ENCODE measurements at places on chromosomes 3 and 15. TPM values are rescaled to one million over a fixed set of nuclear protein-coding genes. Genes with fewer than 3 reads are reported as not detected.

- no peaks in the 10 kb centered on the region for H3K4me1 ChIP-seq
- no peak overlapping the region for H3K27ac ChIP-seq
- H3K4me3 ChIP-seq: no peak overlapping the region
- H3K36me3 ChIP-seq: no peaks in the 10 kb centered on the region
Observed at GRCh38 chr3:197369545-197369944, 71.1 kb upstream of the DLG1 start.

DNA sequence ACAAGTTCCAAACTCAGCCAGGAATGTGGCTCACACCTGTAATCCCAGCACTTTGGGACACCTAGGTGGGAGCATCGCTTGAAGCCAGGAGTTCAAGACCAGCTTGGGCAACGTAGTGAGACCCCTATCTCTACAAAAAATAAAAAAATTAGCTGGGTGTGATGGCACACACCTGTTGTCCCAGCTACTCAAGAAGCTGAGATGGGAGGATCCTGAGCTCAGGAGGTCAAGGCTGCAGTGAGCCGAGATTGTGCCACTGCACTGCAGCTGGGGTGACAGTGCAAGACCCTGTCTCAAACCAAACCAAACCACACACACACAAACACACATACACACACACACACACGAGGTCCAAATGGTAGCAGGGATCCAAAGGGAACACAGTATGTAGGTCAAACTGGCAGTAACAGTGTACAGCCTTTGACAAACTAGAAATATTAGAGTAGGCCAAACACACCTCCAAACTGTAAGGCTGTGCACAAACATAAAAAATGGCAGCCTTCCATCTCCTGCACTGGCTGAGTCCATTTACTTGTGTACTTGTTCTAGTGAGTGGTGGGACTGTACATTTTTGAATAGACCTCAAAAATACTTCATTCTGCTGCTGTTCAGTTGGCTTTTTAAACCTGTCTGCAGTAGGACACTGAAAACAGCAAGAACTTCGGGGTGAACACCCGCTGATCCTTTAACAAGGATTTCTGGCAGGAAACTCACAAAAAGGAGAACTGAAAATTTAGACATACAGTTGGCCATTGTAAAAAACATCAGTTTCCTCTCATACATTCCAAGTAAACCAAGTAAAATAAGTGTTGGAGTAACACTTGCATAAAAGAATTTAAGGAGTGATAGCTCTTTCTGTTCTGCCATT lies 33.6 kb downstream of the INTS14 start:
- H3K4me1 ChIP-seq: no peaks in the 10 kb centered on the region
- H3K36me3 ChIP-seq: peaks cover 65% of the 10 kb centered on the region
- peak overlapping the region; percentile 0 for H3K27ac ChIP-seq
- H3K27me3 ChIP-seq: no peaks in the 10 kb centered on the region
- DNase-seq: no peak
- no peak overlapping the region for H3K4me3 ChIP-seq

DNA sequence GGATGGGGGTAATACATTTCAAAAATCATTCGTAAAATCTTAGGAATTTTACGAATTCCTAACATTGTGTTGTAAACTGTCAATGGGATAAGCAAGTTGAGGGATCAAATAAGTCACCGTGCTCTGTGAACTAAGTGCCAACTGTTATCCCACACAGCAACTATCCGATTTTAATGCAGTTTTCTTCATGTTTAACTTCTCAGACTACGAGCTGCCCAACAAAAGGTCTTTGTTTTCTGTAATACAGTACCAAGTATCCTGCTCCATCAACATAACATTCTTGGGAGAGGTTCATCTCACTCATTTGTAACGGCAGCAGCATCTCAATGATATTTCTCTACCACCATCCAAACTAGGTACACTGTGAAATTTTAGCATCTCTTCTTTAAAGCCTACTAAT lies 654.1 kb upstream of the LMCD1 start:
- no peak for DNase-seq
- no peaks in the 10 kb centered on the region for H3K4me1 ChIP-seq
- H3K4me3 ChIP-seq: no peak overlapping the region

GRCh38 chr15:43238671-43239131 lies 17.9 kb upstream of the EPB42 start:
- no peak overlapping the region for H3K4me3 ChIP-seq
- no peaks in the 10 kb centered on the region for H3K27me3 ChIP-seq
- H3K27ac ChIP-seq: no peak overlapping the region
- no peaks in the 10 kb centered on the region for H3K4me1 ChIP-seq

Gene THBS1
- 570 TPM for total RNA-seq

DNA sequence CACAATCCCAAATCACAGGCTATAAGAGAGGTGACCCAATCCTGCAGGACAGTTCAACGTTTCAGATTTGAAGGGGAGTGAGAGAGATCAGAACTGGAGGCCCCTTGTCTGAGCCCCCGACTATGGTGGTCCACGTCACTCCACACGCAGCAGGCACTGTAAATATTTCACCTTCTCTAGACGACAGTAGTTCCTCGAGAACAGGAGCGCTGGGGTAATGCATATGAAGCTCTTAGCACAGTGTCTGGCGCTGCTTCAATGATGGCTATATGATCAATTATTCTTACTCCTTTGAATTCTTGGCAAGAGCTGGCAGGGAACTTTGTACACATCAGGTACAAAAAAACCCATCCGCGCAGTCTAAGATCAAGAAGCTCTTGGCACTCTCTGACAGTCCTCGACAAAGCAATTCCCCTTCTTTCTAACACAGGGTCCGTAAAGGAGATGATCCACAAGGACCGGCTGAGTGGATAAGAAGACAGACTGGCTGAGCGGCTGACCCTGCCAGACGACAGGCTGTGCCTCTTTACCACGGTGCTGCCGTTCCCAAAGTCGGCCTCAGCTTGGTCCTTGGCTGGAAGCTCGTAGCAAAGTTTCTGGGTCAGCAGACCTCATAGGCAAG lies 522 bp upstream of the NRROS start:
- H3K4me1 ChIP-seq: no peaks in the 10 kb centered on the region
- peak overlapping the region; percentile 50 for H3K4me3 ChIP-seq
- H3K36me3 ChIP-seq: no peaks in the 10 kb centered on the region

Gene CRABP1
- not detected for total RNA-seq
